ENCODE measurements at places on chromosomes 5 and 9.
A peak's percentile ranks its signal among the peaks of the same experiment; 100 is the strongest.

DNA sequence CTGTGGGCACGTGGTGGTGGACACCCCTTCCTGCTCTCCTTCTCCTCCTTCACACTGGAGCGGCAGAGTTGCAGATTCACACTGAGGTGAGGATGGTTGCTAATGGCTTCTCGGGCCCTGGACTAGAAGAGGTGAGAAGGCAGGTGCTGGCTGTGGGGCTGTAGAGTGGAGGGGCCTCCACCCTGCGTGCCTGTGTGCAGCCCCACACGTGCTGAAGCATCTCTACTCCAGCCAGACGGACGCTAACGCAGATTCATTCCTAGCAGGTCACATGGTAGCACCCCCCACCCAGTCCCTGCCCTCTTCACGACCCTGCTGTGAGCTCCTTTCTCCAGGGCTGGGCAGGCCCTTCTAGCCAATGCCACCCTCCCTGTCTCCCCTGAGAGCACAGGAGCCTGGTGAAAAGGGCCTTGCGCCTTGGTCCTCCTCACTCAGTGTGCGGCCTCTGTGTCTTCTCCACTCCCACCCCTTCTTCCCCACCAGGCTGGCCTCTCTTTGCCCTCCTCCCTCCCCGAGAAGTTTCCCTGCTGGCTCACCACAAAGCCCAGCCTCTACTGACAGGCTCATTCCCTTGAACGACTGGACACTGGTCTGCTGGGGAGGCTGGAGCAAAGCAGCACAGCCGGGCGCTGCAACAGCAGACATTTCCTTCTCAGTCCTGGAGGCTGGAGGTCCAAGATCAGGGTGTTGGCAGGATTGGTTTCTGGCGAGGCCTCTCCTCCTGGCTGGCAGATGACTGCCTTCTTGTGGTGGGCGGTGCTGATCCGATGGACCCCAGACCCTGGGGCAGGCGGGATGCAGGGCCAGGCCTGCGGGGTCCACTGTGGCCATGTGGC, 14.2 kb downstream of the CACNA1B start:
- DNase-seq, result no peak

DNA sequence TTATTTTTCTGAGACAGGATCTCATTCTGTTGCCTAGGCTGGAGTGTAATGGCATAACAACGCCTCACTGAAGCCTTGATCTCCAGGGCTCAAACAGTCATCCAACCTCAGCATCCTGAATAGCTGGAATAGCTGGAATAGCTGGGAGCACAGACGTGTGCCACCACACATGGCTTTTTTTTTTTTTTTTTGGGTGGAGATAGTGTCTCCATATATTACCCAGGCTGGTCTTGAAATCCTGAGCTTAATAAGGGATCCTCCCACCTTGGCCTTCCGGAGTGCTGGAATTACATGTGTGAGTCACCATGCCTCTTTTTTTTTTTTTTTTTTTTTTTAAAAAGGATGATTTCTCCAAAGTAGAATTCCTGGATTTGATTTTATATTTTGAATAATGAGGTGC, 60.7 kb downstream of the NSD1 start:
- peak; percentile 91 for DNase-seq

- no peak for DNase-seq
These were observed 17.6 kb downstream of the SLCO6A1 start for GRCh38 chr5:102481054-102481715.

- no peak for DNase-seq
These were observed 181.6 kb downstream of the CD180 start for GRCh38 chr5:67014957-67015400.

DNA sequence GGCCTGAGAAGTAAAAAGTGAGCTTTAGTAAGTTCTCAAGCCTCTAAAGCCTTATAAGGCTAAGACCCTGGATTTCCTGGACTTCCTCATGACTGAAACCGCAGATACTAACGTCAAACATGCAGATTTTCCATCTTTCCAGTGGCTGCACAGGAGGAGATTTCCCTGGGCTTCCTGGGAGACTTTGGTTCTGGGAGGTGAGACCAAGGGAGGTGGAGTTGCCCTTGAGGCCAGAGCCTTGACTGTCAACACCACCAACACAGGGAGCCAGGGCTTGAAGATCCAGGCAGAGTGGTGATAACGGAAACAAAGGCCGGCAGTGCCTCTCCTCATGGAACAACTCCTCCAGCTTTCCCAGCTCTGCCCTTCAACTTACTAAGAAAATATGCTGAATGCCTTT, 144.7 kb upstream of the LRRTM2 start:
- no peak for DNase-seq

DNA sequence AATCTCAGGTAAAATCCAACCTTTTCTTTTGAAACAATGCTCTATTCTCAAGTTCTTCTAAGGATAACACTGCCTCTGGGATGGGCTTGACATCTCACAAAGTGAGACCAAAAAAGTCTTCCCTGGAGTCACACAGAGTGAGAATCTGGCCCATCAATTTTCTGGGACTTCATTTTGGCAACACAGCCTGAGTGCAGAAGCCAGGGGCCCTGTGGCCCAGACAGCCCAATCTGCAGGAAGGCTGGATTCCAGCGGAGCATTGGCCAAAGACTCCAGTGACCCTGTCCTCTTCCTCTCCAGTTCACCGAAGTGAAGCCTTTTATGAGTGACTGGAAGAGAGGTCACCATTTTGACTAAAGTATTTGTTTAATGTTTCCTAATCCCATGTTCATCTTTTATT, 105.1 kb downstream of the PLK2 start:
- DNase-seq, result no peak

GRCh38 chr9:37596504-37596903, 4.1 kb upstream of the TOMM5 start:
- no peak for DNase-seq

DNA sequence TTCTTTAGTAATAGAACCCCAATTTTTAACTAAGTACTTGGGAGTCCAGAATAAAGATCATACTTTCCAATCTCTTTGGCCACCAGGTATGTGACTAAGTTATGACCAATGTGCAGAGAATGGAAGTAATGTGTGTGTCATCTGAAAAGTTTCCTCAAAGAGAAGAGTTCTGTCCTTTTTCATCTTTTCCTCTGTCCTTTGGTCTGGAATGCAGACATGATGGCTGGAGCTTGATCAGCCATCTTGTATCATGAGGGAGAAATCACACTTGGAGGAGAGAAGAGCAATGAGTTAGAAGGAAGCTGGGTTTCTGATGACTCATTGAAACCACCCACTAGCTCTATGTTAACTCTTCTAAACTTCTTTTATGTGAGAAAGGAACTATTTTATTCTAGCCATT, 5.5 kb upstream of the CPEB4 start:
- DNase-seq, result peak; percentile 25

DNA sequence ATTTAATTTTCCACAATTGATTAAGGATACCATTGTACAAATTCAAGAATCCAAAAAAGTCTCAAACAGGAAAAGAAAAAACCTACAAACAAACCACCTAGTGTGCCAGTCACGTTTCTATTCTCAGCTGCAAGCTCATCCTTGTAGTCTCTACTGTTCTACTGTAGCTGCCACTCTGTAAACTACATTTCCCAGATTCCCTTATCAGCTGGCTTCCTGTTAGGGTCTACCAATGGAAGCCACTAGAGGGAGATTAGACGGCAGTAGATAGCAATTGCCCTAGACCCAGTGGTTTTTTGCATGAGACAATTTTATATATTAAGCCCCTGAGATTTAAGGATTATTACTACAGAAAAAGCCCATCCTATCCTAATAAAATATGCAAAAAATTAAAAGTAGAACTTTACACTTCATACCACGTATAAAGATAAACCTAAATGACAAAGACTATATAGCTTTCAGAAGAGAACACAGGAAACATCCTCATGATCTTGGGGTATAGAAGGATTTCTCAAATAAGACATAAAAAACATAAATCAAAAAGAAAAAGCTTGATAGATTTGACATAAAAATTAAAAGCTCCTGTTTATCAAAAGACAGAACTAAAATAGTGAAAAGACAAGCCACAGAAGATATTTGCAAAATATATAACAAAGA, 37.4 kb downstream of the P4HA2 start:
- DNase-seq, result peak; percentile 72

- peak; percentile 40 for DNase-seq
These were observed 982 bp downstream of the EPB41L4A start for GRCh38 chr5:112417931-112418658.

GRCh38 chr5:172439785-172440477, 14.4 kb downstream of the SH3PXD2B start:
- no peak for DNase-seq

- no peak for DNase-seq
These were observed 73.4 kb downstream of the FBXO38 start for GRCh38 chr5:148457183-148457620.

DNA sequence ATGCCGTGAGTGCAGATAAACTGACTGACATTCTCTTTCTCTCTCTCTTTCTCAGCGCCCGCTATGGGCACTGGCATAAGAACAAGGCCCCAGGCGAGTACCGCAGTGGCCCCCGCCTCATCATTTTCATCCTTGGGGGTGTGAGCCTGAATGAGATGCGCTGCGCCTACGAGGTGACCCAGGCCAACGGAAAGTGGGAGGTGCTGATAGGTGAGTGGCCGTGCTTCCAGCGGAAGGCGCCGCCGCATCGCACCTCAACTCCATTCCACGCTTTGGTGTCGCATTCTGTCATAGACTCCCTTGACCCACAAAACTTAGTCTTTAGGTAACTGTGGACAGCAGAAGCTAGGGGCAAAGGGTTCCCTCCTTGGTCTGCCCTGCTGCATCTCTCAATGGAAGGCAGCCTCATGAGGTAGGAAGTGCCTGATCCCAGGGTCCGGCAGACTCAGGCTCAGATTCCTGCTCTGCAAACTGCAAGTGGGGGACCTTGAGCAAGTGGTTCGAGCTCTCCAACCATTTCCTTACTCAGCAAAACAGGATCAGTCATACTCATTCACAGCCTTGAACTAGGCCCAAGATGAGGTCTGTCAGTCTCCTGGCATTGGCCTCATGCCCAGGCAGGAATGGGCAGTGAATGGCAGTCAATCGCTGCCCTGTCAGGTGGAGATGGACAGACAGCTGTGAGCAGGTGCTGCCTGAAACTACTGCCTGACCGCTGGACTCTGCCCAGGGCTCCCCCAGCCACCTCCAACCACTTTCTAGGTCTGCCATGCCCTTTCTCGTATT, 24.2 kb upstream of the CFAP157 start:
- no peak for DNase-seq

- DNase-seq, result no peak
These were observed 29.9 kb downstream of the TENT4A start for GRCh38 chr5:6743161-6743560.

GRCh38 chr5:136674178-136674577, 308.8 kb upstream of the TRPC7 start:
- DNase-seq, result no peak

DNA sequence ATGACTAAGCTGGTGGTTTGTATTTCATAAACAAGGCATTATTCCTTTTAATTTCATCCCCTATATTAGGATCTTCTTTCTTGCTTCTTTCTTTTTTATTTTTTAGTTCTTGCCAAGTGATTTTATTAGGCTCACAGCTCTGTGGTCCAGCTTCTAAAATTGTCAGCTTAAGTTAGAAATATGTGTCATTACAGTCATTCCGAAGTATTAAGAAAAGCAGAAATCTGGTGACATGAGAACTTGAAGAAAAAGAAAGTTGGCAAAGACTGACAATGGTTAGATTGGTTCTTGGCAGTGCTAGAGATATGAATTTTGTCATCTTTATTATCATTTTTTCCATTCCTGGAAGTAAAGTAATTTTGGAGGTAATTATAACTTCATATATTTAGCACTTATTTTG, 166.5 kb upstream of the PRR16 start:
- no peak for DNase-seq

DNA sequence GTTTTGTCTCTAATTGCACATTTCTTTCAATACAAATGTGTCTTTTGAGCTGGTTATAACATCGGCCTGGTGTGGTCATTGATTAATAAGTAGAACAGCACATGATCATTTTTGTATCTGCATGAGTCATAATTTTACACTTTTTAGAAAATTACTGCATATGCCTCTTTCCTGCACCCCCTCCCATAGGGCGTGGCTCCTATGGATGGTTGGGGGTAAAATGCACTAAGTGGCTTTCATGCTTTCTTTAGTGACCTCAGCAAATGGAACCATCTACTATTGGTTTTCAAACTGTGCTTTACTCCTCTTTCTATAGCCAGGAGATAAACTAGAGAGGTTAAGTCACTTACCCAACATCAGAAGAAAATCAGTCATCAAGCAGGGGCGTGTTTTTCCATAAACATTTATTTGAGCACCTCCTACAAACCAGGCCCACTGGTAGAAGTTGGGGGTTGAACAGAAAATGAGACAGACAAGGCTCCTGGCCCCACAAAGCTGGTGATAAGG, 3.8 kb downstream of the ANXA6 start:
- no peak for DNase-seq

- no peak for DNase-seq
These were observed 182.5 kb downstream of the FRMD3 start for GRCh38 chr9:83355729-83356151.

DNA sequence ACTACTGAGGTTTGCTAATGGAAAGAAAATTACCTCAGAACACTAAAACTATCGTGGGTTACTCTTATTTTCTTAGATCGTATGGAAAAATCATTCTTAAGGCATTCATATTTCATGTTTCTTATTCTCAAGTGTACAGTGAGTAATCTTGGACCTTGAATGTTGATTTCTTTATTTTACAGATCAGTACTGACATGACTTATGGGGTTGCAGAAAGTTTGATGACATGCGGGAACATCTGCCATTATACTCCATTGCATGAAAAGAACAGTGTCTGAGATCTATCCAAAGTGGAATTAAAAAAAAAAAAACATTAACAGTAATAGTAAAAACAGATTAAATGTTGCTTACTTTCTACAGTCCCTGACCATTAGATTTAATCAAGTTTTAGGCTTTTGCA, 1290.2 kb upstream of the WWC1 start:
- DNase-seq, result no peak

- DNase-seq, result no peak
These were observed 127.3 kb upstream of the ELL2 start for GRCh38 chr5:96088706-96089498.

GRCh38 chr5:17713301-17713700, 79.0 kb downstream of the TAF11L14 start:
- peak; percentile 13 for DNase-seq

GRCh38 chr5:118919016-118919415, 69.3 kb downstream of the DTWD2 start:
- DNase-seq, result no peak

- DNase-seq, result no peak
These were observed 178.8 kb upstream of the KIF2A start for GRCh38 chr5:62127098-62127736.

- peak; percentile 30 for DNase-seq
These were observed 10.4 kb upstream of the TRIM14 start for GRCh38 chr9:98129451-98129881.

DNA sequence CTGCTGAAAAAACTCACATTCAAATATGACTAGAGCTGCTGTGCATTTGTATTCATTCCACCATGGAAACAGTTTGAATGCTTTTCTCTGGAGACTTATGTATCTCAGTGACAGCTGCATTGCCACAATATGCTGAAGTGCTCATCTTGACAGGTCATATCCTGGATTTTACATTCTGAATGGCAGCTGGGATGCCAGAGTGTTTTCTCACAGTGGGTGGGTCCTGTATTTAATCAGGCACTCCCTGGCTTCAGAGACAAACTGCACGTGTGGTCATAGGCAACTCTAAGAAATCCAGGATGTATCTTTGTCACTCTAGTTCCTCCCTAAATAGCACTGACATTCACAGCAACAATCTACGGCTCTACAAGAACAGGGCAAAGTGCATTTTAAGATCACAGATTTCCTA, 75.6 kb downstream of the ST8SIA4 start:
- no peak for DNase-seq

GRCh38 chr9:82969291-82969690, 93.7 kb downstream of the RASEF start:
- no peak for DNase-seq

Data from Daoy (cell line).